Hepatic stellate cell (primary cell): ENCODE measurements at places on chromosomes 12 and 14.

- DNase-seq, result no peak
Measured at GRCh38 chr14:89095036-89095435, 270.6 kb downstream of the TTC8 start.

- DNase-seq, result peak; percentile 24
Measured at GRCh38 chr12:124915239-124916236, 1.1 kb upstream of the UBC start.

DNA sequence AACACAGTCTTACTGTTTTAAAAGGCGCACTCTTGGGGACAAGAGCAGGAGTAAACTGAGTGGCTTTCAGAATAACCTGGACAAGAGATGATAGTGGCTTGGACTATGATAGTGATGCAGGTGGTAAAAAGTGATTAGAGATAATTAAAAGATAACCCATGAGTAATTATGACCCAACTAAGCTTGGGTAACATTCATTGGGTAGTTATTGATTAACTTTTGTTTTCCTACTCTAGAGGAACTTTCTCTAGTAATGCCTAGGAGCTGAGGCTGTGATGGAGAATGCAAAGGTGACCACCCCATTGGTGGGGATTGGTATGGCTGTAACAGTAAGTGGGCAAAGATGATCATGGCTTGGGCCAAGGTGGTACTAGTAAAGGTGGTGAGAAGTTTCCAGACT, 22.3 kb upstream of the FRS2 start:
- DNase-seq, result no peak

- DNase-seq, result no peak
Measured at GRCh38 chr12:57754411-57755193, at the start of gene MARCHF9. Gene MARCHF9 (plus strand): TSS chr12:57755103. CDS start chr12:57755529, 426 bp downstream.

GRCh38 chr12:105225505-105226015, 10.4 kb downstream of the APPL2 start:
- no peak for DNase-seq

DNA sequence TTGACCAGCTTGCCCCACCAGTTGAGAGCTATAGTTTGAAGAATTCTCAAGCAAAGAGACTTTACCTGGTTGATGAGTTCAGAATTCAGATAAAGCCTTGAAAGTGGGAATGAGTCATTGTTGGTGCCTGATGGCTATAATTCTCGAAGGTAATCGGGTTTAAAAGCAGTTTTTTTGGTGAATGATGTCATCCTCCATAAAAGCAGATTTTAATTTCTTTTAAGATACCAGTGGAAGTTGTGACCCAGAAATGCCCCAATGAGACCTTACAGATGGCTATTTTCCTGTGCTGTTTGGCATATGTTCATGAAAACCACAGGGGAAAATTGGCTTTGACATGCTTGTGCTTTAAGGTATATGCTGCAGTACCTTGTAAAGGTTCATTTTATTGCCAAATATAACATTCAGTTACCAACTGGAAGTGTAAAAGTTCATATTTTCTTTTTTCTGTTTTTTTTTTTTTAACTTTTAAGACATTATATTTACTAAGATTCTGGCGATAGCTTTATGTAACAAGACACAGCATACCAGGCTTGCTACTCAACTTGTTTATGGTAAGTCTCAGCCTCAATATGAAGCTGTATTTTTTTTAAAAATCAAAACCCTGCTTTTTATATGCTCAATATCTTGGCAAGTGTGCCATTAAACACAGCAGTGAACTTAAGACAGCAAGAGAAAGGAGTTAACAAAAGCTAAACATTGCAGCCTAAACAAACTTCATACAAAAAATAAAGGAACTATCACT, 119.3 kb downstream of the LMNTD1 start:
- no peak for DNase-seq

DNA sequence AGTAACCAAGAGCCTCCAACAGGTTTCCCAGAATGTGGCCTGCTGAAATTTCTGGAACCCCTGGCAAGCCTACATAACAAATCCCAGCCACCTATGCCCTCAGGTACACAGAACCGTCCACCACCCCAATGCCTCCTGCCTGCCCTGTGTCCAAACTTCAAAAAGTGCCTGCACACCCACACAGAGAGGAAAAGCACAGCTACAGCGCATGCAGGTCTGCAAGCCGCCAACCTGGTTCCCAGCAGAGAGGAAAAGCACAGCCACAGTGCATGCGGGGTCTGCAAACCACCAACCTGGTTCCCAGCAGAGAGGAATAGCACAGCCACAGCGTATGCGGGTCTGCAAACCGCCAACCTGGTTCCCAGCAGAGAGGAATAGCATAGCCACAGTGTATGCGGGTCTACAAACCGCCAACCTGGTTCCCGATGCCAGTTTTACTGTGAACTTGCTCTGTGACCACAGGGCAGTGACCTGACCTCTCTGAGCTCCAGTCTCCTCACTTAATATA, 113.5 kb downstream of the SCARB1 start:
- no peak for DNase-seq

GRCh38 chr14:103544388-103545218, 15.6 kb downstream of the TRMT61A start:
- no peak for DNase-seq

GRCh38 chr12:5945071-5946008, at the start of gene ANO2:
Gene ANO2 (minus strand): TSS chr12:5945259. CDS start chr12:5945217, 42 bp downstream.
- DNase-seq, result no peak

DNA sequence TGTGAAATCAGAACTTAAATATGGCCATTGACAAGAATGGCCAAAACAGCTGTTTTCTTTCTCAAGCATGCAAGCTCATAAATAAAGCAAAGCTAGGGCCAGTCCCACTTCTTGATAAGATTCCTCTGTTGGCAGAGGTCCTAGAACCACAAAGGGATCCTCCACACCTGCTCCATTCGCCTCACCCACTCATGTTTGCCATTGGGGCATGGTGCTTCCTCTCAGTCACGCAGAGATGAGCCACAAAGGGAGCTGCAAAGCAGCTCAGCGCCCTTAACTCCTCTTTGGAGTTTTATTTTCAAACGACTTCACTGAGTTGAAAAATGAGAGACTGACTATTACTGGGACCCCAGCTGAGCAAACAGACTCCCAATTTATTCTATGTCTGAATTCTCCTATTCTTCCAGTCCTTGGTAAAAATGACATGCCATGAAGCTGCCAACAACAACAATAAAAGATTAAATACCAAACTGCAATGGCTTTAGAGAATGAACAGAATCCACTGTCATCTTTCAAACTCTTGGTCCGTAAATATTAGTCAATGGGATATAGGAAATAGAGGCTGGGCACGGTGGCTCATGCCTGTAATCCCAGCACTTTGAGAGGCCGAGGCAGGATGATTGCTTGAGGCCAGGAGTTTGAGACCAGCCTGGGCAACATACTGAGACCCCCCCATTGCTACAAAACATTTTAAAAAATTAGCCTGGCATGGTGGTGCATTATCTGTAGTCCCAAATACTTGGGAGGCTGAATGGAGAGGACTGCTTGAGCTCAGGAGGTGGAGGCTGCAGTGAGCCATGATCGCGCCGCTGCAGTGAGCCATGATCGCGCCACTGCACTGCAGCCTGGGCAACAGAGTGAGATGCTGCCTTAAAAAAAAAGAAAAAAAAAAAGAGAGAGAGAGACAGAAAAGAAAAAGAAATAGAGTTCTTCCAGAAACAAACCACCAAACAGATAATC, 16.4 kb downstream of the MANSC1 start:
- peak; percentile 52 for DNase-seq

GRCh38 chr12:75190846-75191245, 18.8 kb downstream of the KCNC2 start:
- DNase-seq, result no peak

GRCh38 chr14:101973356-101973755, 9.0 kb downstream of the DYNC1H1 start:
- DNase-seq, result no peak

- no peak for DNase-seq
Measured at GRCh38 chr12:60035835-60036234, 440.0 kb downstream of the SLC16A7 start.

DNA sequence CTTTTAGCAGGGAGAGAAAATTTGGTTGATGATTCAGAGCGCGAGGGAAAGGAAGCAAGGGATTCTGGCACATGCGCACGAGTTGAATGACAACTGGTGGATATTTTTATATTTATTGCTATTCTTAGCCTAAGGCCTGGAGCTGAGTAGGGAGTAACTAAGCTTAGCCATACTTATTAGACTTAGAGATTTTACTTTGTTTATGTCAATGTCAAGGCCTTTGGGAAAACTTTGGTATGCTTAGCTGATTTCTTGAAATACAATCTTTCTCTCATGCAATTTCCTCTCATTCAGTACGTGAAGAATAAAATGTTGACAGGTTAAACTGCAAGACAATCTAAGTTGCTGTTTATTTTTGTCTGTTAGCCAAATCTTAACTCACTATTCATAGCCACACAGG, 101.1 kb downstream of the CRADD start:
- DNase-seq, result peak; percentile 49

DNA sequence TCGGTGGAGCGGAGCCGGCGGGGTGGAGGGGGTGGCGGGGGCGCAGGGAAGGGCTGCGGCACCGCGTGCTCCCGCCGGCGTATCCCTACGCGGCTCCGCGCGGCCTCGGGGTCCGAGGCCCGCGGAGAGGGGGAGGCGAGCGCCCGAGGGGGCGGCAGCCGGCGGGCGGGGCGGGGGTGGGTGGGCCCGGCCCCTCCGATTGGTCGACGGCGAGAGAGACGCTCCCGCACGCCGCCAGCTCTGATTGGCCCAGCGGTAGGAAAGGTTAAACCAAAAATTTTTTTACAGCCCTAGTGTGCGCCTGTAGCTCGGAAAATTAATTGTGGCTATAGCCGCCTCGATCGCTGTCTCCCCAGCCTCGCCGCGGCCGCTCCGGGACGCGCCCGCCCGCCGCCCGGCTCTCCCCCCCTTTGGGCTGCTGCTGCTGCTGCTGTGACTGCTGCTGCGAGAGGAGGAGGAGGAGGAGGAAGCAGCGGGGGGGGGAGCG, at the start of gene FOXG1:
Gene FOXG1 (plus strand): TSS at position 319 of the 487 bp plus-strand sequence. CDS start 493 bp downstream, outside the sequence.
- no peak for DNase-seq

DNA sequence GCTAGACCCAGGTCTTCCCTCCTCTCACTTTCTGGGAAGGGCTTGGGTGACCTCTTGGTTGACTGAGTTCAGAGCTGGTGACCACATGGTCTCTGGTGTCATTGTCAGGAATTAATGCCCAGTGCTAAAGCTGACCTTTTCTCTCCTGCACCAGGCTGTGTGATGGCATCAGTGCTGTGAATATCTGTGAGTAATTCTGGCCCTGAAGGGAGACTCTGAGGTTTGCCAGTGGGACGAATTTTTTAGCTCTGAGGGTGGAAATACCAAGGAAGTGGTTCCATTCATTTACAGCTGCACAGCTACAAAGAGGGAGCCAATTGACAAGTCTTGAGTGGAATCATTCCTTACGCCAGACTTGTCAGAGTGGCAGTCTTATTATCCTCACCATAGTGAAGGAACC, 6.2 kb upstream of the KRT86 start:
- no peak for DNase-seq

DNA sequence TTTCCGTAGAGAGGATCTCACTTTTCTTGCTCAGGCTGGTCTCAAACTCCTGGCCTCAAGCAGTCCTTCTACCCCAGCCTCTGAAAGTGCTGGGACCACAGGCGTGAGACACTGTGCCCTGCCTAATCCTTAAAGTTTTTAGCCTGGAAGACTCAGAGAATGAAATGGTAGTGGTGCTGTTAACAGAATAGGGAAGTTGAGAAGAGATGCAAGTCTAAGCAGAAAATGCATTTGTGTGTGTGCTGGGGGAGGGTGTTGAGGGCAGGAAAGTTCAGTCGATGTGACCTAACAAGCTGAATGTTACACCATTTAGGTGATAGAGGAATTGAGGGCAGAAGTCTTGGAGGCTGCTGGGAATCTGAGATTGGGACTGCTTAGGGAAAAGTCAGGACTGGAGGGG, 6.9 kb upstream of the TUBA1A start:
- DNase-seq, result no peak
